ENCODE measurements at places on chromosomes 4 and X. TPM values are rescaled to one million over a fixed set of nuclear protein-coding genes. Genes with fewer than 3 reads are reported as not detected.

Gene AREG
- 22.4 TPM for total RNA-seq

Gene CENPI
- total RNA-seq, result 1.3 TPM

- H3K4me3 ChIP-seq, result peak overlapping the region; percentile 36
- no peak overlapping the region for H3K27ac ChIP-seq
- no peak for DNase-seq
- H3K36me3 ChIP-seq, result no peaks in the 10 kb centered on the region
- no peaks in the 10 kb centered on the region for H3K4me1 ChIP-seq
Measured at GRCh38 chr4:174214101-174214878, 69.2 kb downstream of the FBXO8 start.

Gene IL2
- not detected for total RNA-seq

DNA sequence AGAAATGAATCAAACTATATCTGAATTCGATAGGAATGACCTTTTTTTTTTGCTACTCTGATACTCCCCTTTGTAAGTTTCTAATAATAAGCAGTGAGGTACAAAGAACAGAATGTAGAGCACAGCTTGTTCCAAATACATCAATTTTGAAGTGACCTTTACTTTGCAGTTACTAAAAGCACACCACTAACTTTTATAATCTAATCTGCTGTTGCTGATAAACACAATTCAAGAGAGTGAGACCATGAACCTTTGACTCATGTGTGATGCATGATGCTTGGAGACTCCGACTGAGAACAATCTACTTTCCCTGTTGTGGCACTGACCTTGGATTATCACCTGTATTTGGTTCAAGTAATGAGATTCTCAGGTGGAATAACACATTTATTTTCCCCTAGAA, 91.6 kb upstream of the GNPDA2 start:
- H3K36me3 ChIP-seq, result no peaks in the 10 kb centered on the region
- no peak overlapping the region for H3K4me3 ChIP-seq
- H3K27me3 ChIP-seq, result no peaks in the 10 kb centered on the region
- H3K27ac ChIP-seq, result no peak overlapping the region

DNA sequence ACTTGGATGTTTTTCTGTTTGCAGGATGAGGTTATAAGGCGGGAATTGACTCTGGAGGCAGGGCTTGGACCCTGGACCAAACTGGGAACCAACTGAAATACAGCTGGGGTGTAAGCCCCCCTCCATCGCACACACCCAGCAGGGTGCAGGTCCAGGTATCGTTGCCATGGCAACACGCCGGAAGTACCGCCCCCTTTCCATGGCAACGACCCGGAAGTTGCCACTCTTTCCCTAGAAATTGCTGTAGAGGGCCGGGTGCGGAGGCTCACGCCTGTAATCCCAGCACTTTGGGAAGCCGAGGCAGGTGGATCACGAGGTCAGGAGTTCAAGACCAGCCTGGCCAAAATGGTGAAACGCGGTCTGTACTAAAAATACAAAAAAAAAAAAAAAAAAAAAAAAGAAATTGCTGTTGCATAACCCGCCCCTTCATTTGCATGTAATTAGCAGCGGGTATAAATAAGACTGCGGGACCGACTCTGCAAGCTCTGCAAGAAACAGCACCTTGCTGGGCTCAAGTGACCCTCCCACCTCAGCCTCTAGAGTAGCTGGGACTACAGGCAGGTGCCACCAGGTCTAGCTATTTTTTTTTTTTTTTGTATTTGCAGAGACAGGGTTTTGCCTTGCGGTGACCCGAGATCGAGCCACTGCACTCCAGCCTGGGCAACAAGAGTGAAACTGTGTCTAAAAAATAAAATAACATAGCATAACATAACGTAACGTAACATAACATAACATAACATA, 139.6 kb downstream of the CRLF2 start:
- H3K27me3 ChIP-seq, result no peaks in the 10 kb centered on the region
- no peak for DNase-seq
- H3K4me3 ChIP-seq, result no peak overlapping the region
- H3K36me3 ChIP-seq, result no peaks in the 10 kb centered on the region
- no peaks in the 10 kb centered on the region for H3K4me1 ChIP-seq

Data from aorta (tissue), 5 donors.